ENCODE measurements at places on chromosomes 16 and 17.

- DNase-seq, result no peak
These were observed 167.3 kb upstream of the IRX3 start for GRCh38 chr16:54453871-54454270.

DNA sequence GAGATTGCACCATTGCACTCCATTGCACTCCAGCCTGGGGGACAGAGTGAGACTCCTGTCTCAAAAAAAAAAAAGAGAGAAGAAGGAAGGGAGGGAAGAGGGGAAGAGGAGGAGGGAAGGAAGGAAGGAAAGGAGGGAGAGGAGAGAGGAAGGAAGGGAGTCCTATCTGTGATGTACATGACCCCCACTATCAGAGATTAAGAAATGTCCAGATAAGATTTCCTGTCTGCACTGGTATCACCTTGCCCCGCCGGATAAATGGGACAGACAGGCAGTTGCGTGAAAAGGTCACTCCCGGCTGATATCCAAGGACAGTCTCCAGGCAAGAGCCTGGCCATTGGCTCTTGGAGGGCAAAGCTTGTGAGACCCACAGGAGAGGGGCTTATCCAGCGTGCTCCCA lies 5.2 kb upstream of the ZFPM1 start:
- DNase-seq, result no peak

DNA sequence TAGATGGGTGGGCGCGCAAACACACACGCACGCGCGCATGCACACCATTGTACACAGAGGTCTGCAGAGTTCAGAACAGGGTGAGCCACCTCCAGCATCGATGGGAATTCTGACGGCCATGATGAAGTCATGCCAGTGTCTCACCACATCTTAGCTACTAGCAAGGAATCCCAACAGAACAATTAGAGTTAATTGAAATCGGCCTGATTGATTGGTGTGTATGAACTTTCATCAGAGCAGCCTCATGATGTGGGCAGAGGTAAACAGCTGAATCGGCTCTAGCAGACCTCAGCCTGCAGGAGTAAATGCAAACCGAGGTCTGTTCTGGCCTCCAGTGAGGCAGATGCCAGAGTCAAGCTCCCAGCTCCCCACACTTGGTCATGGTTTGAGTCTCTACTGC lies 200.6 kb downstream of the CBLN1 start:
- no peak for DNase-seq

GRCh38 chr16:88760424-88761142 lies 24.4 kb downstream of the PIEZO1 start:
- DNase-seq, result no peak

GRCh38 chr16:13684819-13685563 lies 235.0 kb upstream of the ERCC4 start:
- DNase-seq, result no peak
